ENCODE measurements at places on chromosomes 2 and 18.

DNA sequence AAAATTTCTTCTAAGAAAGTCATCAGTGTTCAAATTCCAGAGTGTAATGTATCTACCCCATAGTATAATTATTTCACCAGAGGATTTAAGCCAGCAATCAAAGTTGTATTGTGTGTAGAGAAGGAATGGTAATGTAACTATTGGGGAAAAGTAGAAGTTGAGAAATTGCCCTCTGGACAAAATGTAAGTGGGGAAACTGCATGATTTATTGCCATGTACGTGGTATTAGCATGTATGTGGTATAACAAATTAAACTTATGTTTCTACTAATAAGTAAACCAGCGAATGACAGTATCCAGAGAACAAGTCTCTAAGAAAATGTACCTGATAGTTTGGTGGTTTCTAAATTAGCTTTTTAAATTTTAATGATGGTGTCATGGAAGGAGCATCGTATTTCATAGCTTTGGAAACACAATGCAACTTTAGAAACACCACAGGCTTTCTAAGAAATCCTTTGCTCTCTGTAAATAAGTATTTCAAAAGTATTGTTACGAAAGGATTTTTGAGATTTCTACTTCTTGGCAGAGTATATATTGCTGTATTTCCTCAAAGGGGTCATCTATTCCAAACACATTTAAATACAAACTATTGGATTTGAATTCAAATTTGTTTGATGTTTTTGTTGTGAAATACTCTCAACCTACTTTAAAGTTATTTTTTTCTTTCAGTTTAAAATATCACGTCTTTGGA, 1018.9 kb upstream of the ZEB2 start:
- DNase-seq = no peak

DNA sequence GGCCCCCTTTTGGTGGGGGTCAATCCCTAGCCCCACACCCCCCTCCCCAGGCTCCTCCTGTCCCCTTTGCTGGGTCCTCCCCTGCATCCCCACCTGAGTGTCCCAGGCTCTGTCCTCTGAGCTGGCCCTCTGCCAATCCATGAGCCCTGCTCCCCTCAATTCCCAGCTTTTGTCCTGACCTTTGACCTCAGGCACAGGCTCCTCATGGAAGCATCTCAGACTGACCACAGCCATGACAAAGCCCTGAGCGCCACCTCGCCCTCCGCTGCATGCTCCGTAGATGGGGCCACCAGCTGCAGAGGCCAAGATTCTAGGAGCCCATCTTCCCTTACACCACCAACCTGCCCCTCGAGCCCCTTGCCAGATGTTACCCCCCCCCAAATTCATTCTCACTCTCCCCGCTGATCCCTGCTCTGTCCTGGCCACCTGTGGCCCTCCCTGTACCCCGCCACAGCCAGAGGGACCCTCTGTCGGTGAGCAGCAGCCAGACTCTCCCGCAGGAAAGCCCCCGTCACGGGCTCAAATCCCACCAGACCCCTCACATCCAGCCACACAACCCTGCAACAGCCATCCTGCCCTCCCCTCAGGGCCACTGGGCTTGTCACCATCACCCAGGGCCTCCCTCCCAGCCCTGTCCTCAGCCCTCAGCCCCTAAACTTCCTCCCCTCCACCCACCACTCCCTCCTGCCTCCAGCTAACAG, 206.0 kb downstream of the MGAT5 start:
- no peak for DNase-seq

DNA sequence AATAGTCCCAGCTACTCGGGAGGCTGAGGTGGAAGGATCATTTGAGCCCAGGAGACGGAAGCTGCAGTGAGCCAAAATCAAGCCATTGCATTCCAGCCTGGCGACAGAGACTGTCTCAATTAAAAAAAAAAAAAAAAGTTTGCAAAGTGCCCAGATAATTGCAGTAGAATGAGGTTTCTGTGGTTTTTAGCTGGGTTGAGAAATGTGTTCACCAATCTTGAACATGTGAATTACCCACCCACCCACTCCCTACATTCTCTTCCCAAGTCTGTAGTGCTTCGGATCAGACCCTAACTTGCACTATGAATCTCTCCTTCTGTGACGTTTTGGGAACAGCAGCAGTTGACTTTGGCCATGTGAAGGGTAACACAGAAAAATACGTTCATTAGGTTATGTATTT, 247.3 kb downstream of the PTGR3 start:
- DNase-seq = no peak

GRCh38 chr2:241081643-241082340, 20.3 kb downstream of the MTERF4 start:
- DNase-seq = no peak

DNA sequence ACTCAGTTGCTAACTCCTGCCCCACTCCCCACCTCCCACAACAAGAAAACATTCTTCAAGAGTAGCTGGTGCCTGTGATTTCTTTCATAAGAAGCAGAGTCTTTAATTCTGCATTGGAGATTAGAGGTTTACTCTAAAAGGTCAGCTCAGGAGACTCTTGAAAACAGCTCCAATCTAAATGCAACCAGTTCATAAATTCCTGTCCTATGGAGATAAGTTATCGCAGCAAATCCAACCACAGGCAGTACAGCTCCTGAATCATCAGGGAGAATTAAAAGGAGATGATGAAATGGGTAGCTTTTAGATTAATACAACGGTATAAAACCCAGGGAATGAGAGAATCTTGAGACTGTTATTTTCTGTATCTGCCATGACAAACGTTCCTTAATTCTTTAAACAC, 130.7 kb downstream of the SOCS6 start:
- DNase-seq = no peak
